ENCODE measurements at places on chromosomes 5 and 9.

DNA sequence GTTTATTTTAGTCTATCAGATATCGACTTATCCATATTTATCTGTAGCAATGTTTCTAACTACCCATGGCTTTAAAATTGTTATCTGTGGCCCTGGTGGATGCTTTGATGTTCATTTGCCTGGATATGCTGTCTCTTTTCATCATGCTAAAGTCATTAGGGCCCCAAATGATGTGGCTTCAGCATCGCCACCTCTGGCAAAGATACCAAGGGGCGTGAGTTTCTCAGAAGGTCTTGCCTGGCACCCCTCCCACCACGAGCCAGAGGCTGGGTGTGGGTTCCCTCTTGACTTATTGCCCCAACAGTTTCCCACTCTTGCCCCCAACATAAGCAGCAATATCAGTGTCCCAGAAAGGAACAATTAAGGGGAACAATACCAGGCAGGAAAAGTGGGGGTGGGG lies 5.4 kb downstream of the ROPN1L start:
- DNase-seq, result no peak

DNA sequence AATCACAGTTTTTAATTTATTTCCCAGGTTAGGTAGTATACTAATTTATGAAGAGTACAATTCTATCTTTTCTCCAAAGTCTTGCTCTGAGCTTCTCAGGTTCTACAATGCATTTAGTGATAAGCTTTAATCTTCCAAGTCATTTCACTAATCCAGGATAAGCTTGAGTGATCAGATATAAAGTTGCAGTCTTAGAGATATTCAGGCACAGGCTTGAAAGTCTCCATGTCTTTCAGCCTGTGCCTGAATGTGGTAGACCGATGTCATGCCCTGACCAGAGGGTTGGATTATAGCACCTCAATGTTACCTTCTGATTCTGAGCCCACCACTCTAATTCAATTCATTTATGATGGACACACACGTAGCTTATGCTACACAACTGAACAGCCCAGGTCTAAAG lies 3.2 kb downstream of the CRHBP start:
- no peak for DNase-seq

GRCh38 chr5:4027088-4027734 lies 431.6 kb downstream of the IRX1 start:
- DNase-seq, result no peak

- DNase-seq, result no peak
Measured at GRCh38 chr5:42811591-42812446, at the start of gene SELENOP. TSS of gene SELENOP (minus strand) at chr5:42811892. CDS start at chr5:42808353, 3,539 bp downstream.

GRCh38 chr5:93723005-93723404 lies 18.4 kb downstream of the POU5F2 start:
- no peak for DNase-seq

DNA sequence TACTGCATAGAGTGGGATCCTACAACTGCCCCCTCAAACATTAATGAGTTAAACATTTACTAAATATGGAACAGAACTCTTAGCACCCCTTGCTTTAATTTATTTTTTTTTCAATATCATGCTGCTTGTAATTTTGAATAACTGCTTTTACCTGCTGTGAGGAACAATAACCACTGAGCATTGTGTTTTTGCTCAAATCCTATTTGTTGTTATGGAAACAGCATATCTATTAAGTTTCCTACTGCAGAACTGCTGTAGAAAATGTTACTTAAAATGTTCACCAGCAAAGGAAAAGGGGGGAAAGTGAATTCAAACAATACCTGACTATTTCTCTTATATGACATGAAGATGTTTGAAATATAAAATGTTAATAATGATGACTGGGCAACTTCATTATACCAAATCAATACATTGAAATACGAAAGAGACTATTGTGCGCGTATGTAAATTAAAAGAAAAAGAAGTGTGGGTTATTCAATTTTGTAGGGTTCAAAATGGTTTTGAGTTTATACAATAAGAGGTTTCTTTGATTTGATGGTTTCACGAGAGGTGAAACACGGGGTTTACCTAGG lies 1043.8 kb upstream of the NUDT12 start:
- DNase-seq, result no peak

GRCh38 chr5:76204713-76205112 lies 121.5 kb downstream of the SV2C start:
- no peak for DNase-seq

- DNase-seq, result no peak
Measured at GRCh38 chr5:113268232-113268631, 166.6 kb downstream of the TSSK1B start.

- no peak for DNase-seq
Measured at GRCh38 chr9:101495810-101496209, 37.8 kb upstream of the RNF20 start.

GRCh38 chr9:124486778-124487259 lies 20.4 kb downstream of the NR5A1 start:
- no peak for DNase-seq

GRCh38 chr9:123326662-123327093 lies 29.3 kb upstream of the CRB2 start:
- no peak for DNase-seq

- no peak for DNase-seq
Measured at GRCh38 chr5:169762338-169763095, 125.4 kb downstream of the DOCK2 start.

DNA sequence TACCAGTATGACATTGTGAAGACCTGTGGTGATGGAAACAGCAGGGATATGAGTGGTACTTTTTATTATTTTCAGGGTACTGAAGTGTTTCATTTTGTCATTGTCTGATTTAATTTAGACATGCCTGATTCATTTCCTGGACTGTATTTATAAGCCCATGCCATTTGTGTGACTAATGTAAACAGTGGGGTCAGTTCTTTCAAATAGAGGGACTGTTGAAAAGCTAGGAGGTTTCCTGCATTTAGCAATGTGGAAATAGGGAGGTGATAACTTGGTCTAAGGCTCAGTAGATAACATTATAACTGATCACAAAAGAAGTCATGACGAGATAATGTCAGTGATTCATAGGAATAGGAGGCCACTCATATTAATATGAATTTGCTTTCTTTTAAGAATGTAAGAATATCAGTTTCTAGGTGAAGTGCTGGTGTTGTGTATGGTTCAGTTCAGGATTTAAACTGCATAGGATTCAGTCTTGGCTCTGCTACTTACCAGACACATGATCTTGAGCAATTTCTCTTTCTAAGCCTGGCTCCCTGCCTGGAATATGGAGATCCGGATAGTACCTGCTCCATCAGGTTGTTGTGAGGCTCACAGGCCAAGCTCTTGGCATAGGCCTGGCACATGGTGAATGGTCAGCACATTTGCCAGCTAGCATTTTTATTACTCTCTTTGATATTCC lies 7.5 kb downstream of the RASGRF2 start:
- DNase-seq, result no peak

GRCh38 chr9:124309667-124310084 lies 51.9 kb downstream of the NEK6 start:
- DNase-seq, result no peak

DNA sequence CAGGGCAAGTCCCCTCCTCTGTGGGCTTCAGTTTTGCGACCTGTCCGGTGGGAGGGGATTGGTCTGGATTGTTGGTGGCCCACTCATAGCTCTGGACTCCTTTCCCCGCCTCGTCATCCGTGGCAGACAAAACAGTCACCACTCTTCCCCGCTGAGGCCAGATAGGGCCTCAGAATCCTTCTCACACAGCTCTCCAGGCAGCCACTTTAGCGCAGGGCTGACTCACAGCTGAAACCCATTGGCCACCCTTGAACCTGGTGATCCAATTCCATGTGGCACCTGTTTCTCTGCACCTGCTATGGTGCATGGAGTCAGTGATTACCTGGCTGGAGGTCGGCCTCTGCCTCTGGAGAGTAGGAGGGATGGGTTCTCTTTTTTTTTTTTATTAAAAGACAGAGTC lies 15.8 kb upstream of the CACFD1 start:
- no peak for DNase-seq

GRCh38 chr9:14156046-14156445 lies 157.9 kb downstream of the NFIB start:
- DNase-seq, result no peak

- DNase-seq, result no peak
Measured at GRCh38 chr5:4295663-4296339, 700.2 kb downstream of the IRX1 start.

DNA sequence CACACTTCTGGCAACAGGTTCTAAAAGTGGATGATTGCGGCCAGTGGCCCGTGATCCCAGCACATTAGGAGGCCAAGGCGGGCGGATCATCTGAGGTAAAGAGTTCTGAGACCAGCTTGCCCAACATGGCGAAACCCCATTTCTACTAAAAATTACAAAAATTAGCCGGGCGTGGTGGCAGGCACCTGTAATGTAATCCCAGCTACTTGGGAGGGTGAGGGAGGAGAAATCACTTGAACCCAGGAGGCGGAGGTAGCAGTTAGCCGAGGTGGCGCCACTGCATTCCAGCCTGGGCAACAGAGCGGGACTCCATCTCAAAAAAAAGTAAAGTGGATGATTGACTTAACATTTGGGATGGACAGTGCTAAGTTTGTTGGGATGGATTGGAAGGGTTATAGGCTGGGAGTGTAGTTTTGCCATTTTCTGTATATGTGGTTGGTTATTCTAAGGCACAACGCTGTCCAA lies 3.4 kb downstream of the MATR3 start:
- no peak for DNase-seq

- DNase-seq, result peak; percentile 20
Measured at GRCh38 chr5:55903121-55903701, 52.1 kb downstream of the IL31RA start.

- no peak for DNase-seq
Measured at GRCh38 chr9:21653091-21653490, 149.3 kb upstream of the MTAP start.

DNA sequence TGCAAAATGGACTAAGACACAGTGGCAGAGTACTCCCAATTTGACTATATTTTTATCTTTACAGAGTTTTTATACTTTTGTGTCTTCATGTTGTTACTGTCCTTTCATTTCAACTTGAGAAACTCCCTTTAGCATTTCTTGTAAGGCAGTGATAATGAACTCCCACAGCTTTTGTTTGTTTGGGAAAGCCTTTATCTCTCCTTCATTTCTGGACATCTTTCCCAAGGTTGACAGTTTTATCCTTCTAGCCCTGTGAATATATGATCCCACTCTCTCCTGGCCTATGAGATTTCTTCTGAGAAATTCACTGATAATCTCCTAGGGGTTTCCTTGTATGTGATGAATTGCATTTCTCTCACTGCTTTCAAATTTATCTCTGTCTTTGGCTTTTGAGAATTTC lies 9.2 kb upstream of the SARDH start:
- no peak for DNase-seq

DNA sequence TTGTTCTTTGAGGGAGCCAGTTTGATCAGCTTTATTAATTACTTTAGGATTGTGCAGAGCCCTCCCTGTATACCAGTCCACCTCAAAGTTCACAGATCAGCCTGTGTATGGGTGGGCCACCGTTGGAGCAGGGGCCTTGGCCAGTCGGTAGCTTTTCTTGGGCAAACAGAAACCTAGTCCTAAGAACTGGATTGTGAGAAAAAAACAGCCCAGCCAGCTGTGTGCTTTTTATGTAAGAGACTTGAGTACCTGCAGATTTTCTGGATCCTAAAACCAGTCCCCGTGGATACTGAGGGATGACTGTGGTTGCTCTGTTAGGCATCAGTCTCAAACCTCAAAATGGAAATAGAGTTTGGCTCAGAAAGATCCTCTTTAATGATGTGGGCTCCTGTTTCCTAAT lies 24.8 kb upstream of the ROPN1L start:
- no peak for DNase-seq

- no peak for DNase-seq
Measured at GRCh38 chr9:76716085-76716672, 48.1 kb upstream of the PCA3 start.

GRCh38 chr5:148746826-148747535 lies 79.4 kb upstream of the ADRB2 start:
- no peak for DNase-seq

GRCh38 chr5:86623785-86624483 lies 6.2 kb downstream of the COX7C start:
- no peak for DNase-seq

GRCh38 chr9:38619556-38620447 lies 594 bp downstream of the ANKRD18A start:
- no peak for DNase-seq

GRCh38 chr5:172111852-172112225 lies 76.2 kb downstream of the STK10 start:
- DNase-seq, result no peak

DNA sequence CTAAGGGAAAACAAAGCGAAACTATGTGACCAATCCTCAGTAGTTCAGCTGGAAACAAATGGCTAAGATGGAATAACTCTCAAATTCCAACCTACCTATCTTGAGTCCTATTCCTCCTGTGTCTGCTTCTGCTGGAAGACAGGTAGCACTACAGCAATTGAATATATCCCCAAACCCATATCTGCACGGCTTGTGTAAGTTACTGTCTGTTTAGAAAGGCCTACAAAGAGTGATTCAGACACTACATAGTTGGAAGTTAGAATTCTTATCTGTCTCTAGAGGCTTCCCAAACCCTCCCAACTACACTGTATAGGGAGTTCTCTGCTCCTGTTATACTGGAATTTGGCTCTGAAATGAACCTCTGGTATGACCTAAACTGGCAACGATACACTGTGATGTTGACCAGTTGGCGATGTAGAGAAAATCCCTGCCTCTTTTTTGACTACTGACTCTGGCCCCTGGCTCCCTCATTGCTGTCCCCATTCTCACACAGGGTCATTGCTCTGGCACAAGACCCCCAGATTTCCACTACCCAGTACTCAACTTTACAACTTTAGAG lies 22.6 kb upstream of the NADK2 start:
- DNase-seq, result no peak

GRCh38 chr5:22665801-22666200 lies 187.3 kb downstream of the CDH12 start:
- no peak for DNase-seq

GRCh38 chr9:3662671-3663070 lies 136.9 kb upstream of the RFX3 start:
- DNase-seq, result no peak

DNA sequence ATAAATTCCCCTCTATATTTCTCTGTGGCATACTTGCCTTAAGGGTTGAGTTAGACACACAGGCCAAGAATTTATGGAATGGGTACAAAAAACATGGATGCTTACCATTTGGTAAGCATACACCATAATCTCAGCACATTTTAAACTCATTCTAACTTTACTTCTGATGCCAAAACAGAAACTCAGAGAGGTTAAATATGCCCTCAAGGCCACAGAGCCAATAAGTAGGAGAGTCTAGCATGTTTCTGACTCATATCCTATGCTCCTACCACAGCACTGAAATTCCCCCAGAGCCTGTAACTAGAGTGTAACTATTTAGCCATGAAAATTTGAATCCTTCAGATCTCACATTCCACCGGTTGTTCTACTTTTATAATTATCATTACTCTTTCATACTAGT lies 559.7 kb downstream of the ACTL7B start:
- no peak for DNase-seq

DNA sequence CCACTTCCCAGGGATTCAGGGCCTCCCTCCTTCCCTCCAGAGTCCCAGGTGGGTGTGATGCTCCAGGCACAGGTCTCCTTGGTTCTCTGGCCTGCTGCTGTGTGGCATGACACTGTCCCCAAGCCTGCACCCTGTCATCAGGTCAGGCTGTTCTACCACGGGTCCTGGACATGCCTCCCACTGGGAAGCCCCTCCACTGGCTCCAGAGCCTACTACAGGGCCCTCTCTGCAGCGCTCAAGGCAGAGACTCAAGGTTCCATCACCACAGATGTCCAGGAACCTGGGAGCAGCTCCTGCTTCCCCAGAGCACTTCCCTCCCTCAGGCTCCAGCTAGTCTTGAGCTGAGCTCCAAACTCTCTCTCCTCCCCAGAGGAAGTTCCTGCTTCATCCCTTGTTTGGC lies 237.3 kb downstream of the PBX3 start:
- DNase-seq, result no peak
